ENCODE measurements at places on chromosomes 3 and 15.

DNA sequence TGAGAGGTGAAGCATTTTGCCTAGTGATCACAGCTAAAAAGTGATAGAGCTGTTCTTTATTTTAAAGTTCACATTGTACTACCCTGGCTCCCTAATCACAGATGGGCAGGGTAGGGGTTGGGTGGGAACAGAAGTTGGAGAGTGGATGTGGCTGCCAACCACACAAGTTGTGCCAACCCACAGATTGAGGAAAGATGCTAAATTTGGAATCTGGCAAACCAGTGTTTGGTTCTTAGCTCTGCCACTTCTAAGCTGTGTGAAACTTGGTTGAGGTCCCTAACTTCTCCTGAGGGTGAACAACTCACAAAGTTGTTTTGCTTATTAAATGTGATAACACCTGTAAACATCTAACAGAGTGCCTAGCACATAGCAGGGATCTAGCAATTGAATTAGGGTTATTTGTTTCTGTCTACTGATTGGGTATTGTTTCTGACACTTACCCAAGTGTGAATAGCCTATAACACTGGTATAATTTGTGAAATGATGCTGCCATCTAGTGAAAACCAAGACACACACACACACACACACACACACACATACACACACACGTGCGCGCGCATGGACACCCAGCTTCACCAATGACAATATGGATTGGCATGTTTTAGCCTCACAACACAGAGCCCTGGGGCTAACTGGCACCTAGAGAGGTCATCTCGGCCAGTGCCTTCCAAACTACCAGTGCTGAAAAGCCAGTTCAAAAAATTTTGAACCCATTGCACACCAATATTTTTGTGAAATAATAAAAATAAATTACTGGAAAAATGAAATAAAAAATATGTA lies 25.3 kb downstream of the ADGRG7 start:
- DNase-seq: peak; percentile 74

- no peak for DNase-seq
Observed at GRCh38 chr3:98980915-98981596, 79.6 kb upstream of the DCBLD2 start.

DNA sequence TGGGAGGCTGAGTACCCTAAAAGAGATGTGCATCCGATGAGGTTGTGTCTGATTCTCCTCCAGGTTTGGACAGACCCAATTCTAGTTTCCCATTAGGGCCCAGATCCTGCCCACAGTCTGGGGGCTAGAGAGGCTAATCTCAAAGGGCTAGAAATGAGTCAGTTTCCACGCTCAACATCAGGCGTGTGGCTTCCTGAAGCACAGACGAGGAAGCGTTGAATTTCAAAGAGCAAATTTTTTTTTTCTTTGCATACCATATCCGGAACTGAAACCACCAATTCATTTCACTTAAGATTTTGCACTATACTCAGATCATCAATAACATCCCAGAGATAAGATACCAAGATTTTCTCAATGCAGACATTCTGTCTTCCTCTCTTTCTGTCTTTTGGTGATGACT lies 173.8 kb upstream of the BCL6 start:
- peak; percentile 79 for DNase-seq

DNA sequence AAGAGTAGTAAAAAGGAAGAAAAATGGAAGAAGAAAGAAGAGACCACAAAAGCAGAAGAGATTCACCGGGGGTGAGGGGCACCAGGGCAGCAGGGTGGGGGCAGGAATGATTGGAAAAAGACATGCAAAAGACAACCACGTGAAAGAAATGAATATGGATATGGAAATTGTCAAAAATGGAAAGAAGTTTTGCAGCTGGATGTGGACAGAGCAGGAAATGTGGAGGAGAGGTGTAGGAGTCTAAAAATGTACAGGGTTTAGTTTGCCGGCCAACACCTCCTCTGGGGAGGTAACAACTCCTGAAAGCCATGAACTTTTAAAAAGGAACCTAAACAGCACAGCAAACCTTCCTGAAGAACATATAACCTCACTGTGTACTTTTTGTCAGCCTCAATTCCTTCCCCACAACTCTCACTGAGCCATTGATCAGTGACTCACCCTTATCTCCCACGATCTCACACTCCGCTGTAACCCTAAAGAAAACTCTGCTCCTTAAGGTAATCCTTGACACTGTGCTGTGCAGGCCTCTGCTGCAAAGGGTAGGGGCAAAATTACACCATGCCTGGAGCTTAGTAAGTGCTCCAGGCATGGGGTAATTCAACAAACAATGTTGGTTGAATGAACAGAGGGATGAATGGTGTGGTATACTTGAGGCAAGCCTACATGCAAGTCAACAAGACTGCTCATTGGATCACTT lies 100.2 kb upstream of the BOC start:
- DNase-seq: peak; percentile 45

DNA sequence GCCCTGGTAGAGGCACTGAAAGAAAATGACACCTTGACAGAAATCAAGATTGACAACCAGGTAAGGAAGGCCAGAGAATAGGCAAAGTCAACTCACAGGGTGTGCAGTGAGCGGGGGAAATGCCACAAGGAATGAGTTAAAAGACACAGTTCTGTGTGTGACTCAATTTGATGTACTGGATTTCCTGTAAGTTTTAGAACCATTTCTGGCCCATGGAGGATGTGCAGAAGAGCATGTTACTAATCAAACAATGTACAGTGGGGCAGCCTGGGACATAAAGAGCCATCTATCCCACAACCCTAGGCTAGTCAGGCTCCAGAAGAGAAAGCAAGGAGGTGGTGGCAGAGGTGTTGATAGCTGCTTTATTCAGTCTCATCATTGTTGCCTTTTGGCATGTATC lies 31.2 kb upstream of the TMOD3 start:
- DNase-seq: no peak

DNA sequence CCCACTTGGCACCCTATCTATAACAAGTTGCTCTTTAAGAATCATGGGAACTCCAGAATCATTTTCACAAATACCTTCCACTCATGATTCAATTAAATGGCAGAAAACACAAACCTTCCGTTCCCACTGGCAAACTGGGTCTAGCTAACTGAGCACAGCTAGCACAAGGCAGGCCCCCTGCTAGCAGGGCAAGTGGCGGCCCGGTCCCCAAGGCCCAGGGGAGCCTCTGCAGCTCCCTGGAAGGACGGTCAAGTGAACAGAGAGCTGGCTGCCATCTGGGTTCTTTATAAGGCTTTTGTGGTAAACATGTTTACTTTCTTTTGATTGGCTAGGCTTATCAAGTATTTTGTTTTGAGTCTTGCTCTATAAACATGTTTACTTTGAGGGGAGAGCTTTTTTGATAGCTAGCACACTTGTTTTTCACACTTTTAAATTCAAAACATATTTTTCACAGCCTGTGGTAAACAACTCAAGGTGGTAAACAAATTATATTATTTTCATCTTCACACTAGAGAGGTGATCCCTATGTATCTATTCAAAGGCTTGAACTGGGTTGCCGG lies 81.4 kb downstream of the FOXP1 start:
- DNase-seq: no peak

GRCh38 chr3:186255703-186256331 lies 106.2 kb downstream of the DGKG start:
- peak; percentile 58 for DNase-seq

- DNase-seq: no peak
Observed at GRCh38 chr15:39396979-39397615, 183.8 kb upstream of the THBS1 start.

DNA sequence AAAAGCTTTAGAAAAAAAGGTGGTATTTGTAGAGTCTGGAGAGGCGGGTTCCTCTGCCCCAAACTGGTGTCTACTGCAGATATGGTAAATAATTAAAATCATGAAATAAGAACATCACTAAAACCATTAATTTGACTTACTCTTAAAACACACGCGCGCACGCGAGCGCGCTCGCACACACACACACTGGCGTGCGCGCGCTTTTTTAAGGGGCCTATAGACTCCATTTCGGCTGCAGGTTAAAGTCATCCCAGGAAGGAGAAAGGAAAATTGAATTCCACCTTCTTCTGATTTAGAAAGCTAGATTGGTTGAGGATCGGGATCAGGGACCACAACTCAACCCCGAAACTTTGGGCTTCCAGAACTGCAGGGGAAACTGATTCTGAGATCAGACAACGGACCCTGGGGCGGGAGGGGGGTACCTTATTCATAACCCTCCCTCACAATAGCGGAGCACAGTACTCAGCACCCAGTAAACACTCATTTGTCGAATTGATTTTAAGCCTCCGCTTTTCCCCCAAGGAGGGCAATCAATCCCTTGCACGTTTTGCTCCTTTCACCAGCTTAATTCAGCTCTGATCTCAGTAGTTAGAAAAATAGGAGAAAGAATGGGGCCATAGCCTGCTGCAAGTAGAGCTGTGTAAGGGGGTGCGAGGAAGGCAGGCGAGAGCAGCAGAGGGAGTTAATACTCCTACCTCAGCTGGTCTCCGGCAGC lies 509 bp upstream of the LRRC3B start:
- DNase-seq: no peak

DNA sequence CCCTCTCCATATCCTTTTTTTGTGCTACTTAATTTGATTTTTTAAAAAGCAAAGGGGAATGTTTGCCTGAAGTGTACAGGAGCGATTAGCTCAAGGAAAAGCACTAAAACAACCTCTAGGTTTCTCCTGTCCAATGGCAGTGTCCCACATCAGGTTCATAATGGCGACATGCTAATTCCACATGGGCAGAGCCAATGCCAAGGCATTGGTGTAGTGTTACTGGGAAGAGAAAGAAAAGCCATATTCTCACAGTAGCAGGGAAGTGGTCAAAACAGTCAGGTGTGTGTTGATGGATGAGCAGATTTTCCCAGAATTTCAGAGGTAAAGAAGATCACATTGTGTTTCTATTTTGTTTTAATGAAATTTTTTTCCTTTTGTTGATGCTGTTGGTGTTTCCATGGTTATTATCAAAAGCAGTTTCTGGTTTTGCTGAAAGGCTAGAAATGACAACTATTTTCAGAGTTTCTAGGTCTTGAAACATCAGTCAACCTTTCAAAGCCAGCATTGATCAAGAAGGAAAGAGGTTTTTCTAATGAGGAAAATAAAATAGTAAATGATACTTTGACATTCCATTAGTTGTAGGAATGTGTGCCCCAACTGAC lies 65.2 kb downstream of the FNDC3B start:
- DNase-seq: no peak

GRCh38 chr3:169864270-169864669 lies 5.5 kb downstream of the LRRC31 start:
- no peak for DNase-seq

- no peak for DNase-seq
Observed at GRCh38 chr3:104960579-104960978, 406.1 kb upstream of the ALCAM start.

All from activated CD8-positive, alpha-beta T cell treated with anti-CD3 and anti-CD28 coated beads for 36 hours (primary cell).